Activated CD4-positive, alpha-beta T cell treated with anti-CD3 and anti-CD28 coated beads for 36 hours (primary cell): ENCODE measurements at places on chromosomes 16 and 17. TPM values are rescaled to one million over a fixed set of nuclear protein-coding genes. Genes with fewer than 3 reads are reported as not detected.

- no peaks in the 10 kb centered on the region for H3K27me3 ChIP-seq
- no peak overlapping the region for H3K27ac ChIP-seq
- peaks cover 12% of the 10 kb centered on the region for H3K36me3 ChIP-seq
- H3K4me3 ChIP-seq = no peak overlapping the region
Observed at GRCh38 chr17:14150619-14151018, 81.3 kb downstream of the COX10 start.

GRCh38 chr17:4199818-4200402, 56.9 kb downstream of the CYB5D2 start:
- H3K27me3 ChIP-seq = no peaks in the 10 kb centered on the region
- no peak overlapping the region for H3K27ac ChIP-seq
- H3K4me3 ChIP-seq = no peak overlapping the region
- peak; percentile 60 for DNase-seq
- peaks cover 19% of the 10 kb centered on the region for H3K4me1 ChIP-seq

DNA sequence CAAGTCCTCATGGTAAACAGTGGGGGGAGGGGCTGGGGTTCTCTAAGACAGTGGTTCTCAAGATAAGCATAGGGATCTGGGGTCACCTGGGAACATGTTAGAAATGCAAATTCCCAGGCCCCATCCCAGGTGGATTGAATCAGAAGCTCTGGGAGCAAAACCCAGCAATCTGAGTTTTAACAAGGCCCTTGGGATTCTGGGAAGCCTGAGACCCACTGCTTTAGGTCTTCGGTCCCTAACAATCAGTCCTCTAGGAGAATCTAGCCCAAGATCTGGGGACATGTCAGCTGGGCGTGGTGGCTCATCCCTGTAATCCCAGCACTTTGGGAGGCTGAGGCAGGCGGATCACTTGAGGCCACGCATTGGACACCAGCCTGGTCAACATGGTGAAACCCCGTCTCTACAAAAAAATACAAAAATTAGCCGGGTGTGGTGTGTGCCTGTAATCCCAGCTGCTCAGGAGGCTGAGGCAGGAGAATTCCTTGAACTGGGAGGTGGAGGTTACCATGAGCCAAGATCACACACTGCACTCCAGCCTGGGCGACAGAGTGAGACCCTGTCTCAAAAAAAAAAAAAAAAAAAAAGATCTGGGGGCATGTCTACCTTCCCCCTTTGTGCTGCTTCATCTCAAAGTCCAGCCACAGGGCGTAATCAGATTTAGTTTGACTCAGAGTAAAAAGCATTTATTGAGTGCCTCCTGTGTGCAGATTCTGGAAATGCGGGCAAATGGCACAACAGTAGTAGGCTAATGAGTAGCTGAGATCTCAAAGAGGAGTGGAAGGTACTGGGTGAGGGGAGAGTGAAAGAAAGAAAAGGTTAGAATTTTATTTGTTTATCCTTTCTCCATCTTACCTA, 8.8 kb upstream of the NR1D1 start:
- H3K4me3 ChIP-seq = no peak overlapping the region
- H3K27ac ChIP-seq = no peak overlapping the region
- peak; percentile 67 for DNase-seq
- H3K27me3 ChIP-seq = no peaks in the 10 kb centered on the region

FAM171A2 gene
- 0.32 TPM for total RNA-seq

DNA sequence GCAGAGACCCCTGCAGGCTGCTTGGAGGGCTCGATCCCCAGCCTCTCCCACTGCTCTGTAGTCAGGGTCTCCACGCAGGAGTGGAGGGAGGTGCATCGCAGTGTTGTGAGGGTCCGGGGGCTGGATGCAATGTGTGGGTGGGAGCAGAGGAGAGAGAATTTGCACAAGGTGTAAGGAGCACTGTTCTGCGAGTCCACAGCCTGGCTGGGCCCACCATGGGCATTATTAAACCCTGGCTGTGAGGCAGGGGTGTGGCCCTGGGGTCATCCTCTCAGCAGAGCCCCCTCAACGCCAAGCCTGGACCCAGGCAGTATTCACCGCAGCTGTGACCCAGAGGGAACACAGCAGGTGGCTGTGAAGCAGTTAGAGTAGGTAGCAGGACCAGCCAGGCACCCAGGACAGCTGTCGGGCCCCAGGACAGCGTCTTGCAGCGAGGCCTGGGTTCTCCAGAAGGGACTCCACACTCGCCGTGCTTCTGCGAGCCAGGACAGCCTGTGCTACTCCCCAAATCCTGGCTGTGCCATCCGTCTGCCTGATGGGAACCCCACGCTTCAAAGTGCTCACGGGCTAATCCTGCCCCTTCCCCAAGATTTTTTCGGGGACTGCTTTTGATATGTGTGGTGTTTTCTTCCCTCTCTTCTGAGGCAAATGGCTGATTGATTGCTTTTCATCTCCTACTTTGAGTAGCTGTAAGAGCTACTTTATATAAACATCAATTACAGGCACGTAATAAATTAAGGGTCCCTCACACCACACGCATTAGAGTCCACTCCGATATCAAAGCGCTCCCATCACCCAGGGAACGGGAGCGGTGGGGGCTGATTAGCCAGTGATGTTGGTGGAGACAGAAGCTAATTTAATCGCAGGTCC, 100.9 kb upstream of the GSE1 start:
- no peak overlapping the region for H3K4me3 ChIP-seq
- no peaks in the 10 kb centered on the region for H3K27me3 ChIP-seq
- H3K4me1 ChIP-seq = no peaks in the 10 kb centered on the region
- no peak for DNase-seq
- no peaks in the 10 kb centered on the region for H3K36me3 ChIP-seq
- H3K27ac ChIP-seq = no peak overlapping the region

GRCh38 chr16:70770626-70771552, 30.1 kb downstream of the VAC14 start:
- H3K36me3 ChIP-seq = peaks cover 19% of the 10 kb centered on the region
- no peak overlapping the region for H3K27ac ChIP-seq
- no peaks in the 10 kb centered on the region for H3K27me3 ChIP-seq
- DNase-seq = peak; percentile 81
- H3K4me1 ChIP-seq = no peaks in the 10 kb centered on the region

ABCA8 gene
- total RNA-seq = not detected

TLCD3B gene
- 3.7 TPM for total RNA-seq

CEMP1 gene
- not detected for total RNA-seq

DNA sequence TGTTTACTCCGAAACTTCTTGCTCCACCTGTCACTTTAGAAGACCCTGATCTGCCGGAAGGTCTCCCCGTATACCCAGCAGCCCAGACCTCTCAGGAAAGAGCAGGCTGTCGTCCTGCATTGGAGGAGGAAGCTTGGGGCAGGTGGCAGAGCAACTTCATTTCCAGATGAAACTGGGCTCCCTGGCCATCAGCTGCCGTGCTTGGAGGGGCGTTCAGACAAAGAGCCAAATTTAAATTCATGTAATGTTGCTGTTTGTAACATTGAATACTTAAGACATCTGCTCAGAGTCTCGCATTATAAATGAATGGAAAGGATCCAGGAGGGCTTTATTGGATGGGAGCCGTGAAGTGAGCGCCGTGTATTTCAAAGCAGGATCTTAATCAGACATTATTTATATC, 628.5 kb downstream of the MAF start:
- H3K4me1 ChIP-seq = peaks cover 13% of the 10 kb centered on the region
- no peak for DNase-seq
- no peak overlapping the region for H3K27ac ChIP-seq

- no peaks in the 10 kb centered on the region for H3K27me3 ChIP-seq
- DNase-seq = no peak
- peak overlapping the region; percentile 93 for H3K4me3 ChIP-seq
- H3K36me3 ChIP-seq = peaks cover 13% of the 10 kb centered on the region
- H3K27ac ChIP-seq = peak overlapping the region; percentile 95
Observed at GRCh38 chr16:2515180-2515851, 1.6 kb downstream of the ATP6V0C start.

CCL4L2 gene
- total RNA-seq = 6.4 TPM
